ENCODE measurements at places on chromosomes 2 and 18. TPM values are rescaled to one million over a fixed set of nuclear protein-coding genes. Genes with fewer than 3 reads are reported as not detected.

The ACKR3 gene
- 22.4 TPM for polyA plus RNA-seq

DNA sequence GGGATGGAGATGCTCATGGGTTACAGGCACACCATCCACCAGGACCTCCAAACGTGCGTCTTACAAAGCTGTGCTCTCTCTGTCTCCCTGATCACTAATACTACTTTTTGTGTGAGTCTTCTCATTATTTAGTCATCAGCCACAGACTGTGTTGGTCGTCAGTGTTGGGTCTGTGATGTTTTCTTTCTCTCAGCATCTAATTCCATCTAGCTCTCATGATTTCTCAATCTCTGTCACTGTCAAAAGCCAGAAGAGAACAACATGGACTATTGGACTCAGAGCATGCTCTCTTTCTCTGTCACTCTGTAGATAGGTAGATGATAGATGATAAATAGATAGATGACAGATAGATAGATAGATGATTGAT, 6.0 kb upstream of the ARL4C start:
- no peak for DNase-seq

The NHEJ1 gene
- polyA plus RNA-seq = 12.0 TPM

The GALNT14 gene
- polyA plus RNA-seq = 1.5 TPM

The BMP10 gene
- polyA plus RNA-seq = not detected

All from hindlimb muscle (tissue), 1 donor.